ENCODE measurements at places on chromosomes 5 and 9.

DNA sequence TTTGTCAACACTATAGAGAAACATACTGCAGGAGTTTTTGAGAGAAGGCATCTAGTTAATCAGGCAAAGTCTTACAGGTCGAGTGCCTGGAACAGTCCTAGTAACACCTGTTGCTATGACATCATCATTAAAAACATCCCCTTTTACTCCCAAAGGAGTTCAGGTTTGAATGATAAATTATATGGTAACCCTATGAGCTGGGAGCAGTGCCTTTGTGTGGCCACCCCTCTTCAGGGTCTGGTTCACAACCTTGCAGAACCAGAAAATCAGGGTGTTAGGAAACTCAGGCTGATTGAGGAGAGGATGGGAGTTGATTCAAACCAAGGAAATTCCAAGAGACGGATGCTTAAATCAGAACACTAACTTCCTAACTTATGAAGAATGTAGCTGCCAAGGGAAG is 179.1 kb upstream of the RASEF start:
- no peak for DNase-seq

DNA sequence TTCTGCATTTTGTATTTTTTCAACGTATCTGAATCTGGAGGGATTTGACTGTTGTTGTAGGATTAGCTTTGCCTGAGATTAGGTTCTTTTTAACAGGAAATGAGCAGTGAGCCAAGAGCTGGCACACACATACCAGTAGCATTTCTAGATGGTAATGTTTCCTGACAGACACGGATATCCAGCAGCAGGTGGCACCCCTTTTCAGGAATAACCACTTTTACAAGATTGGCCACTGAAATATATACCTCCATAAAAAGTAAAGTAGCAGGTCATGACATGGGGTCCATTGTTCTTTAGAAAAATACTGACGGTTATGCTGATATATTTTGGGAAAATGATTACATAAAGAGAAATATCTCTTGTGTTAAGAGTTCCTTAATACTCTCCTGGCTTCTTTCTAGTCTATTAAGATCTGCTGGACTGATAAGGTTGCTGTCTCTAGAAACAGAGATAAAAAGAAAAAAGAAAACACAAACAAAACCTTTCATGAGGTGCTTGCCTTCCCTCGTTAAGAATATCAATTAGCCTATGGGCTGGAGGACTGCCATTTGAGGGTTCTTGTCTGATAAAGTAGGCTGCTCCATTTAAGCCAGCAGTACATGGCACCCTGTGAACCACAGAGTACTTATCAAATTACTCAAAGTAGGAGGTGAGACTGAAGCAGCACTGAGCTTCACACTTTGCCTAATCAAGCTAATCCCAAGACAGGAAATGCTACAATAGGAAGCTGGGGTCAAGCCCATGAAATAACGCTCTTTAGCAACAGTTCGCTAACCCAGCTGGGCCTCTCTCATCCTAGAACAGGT is 101.6 kb upstream of the PCA3 start:
- DNase-seq = no peak

- DNase-seq = no peak
Measured at GRCh38 chr5:112203229-112203628, 215.8 kb downstream of the EPB41L4A start.

GRCh38 chr9:126704157-126704891 is 90.6 kb downstream of the LMX1B start:
- DNase-seq = peak; percentile 24

DNA sequence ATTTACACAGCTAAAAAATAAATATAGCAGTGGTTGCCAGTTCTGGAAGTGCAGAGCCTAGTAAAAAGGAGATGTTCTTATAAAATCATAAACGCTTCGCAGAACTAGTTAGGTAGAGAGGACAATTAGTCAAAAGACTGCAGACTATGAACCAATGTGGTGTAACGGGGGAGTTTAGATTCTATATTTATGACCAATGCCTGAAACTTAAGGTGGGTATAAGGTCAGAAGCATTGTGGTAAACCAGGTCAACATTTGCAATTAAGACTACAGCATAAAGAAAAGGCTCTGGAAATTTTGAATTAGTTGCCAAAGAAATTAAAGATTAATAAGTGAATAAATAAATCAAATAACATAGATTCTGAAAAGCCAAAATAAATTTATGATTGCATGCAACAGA is 370.4 kb downstream of the PRDM9 start:
- no peak for DNase-seq

GRCh38 chr5:38582293-38582974 is 26.0 kb upstream of the LIFR start:
- no peak for DNase-seq

DNA sequence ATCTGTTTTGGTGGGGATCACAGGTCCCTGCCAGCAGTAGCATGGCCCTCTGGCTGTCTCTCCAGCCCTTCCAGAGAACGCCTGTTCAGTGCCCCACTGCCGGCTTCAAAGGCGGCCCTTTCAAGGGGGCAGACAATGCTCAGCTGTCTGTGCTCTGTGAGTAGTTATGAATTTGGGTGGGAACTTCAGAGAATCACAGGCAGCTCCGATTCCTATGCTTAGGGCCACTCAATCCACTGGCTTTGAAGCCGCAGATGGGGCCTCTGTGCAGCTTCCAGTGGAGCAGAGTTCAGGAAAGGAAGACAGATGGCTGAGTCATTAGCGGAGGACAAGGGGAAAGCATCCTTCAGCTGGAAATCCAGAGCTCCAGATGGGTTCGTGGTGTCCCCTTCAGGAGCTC is 42.4 kb downstream of the NKX2-5 start:
- DNase-seq = no peak

DNA sequence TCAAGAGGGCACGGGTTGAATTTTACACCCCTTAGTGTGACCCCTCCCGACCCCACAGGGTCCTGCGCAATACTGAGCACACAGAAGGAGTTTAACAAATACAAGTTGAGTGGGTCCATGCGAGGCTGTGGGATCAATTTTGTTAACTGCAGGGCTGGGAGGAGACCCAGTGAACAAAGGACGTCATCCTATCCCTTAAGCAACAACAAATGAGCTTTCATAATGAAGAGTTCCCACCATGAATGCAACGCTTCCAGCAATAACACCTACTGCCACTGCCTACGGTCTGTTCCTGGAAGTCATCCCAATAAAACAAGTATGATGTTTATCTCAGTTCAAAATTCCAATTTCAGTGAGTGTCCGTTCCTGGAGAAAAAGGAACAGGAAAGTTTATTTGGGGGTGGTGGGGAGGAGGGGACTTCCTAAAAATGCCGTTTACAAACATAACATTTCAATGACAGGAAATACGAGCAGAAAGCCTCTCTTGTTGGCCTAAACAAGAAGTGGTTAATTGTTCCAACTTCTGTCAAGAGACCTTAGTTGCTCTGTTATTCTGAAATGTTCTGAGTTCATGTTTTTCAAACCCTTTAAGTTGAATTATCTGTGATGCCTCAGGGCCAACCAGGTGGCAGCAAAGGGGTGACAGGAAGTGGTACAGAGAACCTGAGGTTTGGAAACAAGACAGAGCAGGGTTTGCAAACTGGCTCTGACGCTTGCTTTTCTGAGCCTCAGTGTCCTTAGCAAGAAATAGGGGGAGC is 65.8 kb upstream of the PLPP6 start:
- no peak for DNase-seq

DNA sequence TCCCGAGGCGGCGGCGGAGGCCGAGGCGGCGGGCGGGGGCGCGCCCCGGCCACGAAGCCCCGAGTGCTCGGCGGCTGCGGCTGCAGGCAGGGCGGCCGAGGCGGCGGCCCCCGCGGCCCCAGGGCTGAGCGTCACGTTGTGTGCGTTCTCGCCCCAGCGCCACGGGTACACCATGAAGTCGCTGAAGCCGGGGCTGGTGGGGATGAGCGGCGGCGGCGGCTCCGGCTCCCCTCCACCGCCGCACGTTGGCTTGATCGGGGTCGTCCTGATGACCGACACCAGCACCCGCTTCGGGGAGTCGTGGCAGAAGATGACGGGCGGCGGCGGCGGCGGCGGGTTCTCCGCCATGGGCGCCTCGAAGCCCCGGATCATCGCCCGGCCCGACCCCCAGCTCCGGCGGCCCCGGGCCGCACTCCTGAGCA is 498 bp downstream of the ZNF367 start:
- peak; percentile 17 for DNase-seq

- no peak for DNase-seq
Measured at GRCh38 chr5:178147406-178147805, 6.3 kb downstream of the NHP2 start.

GRCh38 chr5:86155796-86156195 is 461.9 kb upstream of the COX7C start:
- no peak for DNase-seq

- no peak for DNase-seq
Measured at GRCh38 chr5:66021585-66021984, 95.2 kb downstream of the ERBIN start.

Measured in GM12891 (cell line).